ENCODE measurements at places on chromosomes 3 and 15.

GRCh38 chr15:85580879-85581278, 200.5 kb downstream of the AKAP13 start:
- no peak for DNase-seq

- DNase-seq: no peak
Observed at GRCh38 chr3:188196232-188196990, 42.5 kb downstream of the LPP start.

- no peak for DNase-seq
Observed at GRCh38 chr3:152834191-152834775, 648 bp upstream of the P2RY1 start.

DNA sequence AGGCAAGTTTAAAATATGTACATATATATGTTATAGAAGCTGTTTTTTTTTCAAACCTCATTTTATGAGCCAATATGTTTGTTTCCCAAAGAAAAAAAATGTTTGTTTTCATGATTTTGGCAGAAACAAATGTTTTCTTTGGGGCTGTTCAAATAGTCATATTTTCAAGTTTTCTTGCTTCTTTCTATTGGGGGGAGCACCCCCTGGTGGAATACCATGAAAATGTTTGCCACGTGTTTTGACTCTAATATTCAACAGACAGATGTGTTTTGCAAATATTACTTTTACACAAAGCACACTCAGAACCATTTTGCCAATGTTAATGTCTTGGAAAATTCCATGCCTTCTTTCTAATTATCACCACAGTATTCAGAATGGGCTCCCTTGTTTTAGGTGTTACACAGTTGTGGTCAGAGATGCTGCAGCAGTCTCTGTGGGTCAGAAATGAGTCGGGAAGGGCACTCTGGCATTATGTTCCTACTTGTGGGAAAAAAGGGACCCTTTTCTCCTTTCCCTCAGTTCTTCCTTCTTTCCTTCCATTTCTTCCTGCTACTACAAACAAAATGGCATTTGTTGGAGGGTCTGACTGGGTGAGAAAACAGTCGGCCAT, 817.0 kb downstream of the TUSC7 start:
- peak; percentile 30 for DNase-seq

DNA sequence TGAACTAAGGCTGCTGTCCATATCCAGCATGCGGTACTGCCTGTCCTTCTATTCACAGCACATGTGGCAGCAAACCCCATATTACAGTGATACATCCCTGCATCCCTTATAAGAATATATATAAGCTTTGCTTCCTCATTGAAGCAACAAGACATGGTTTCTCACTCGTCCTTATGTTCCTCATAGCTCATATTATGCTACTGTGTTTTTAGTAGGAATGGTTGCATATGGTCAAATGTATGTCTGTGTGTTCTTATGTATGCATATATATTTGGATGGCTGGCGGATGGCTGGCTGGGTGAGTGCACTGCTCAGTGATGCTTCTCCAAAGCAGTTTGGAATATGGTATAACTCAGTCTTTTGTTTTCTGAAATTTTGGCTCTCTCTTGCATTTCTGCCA, 254.9 kb downstream of the LPP start:
- no peak for DNase-seq

DNA sequence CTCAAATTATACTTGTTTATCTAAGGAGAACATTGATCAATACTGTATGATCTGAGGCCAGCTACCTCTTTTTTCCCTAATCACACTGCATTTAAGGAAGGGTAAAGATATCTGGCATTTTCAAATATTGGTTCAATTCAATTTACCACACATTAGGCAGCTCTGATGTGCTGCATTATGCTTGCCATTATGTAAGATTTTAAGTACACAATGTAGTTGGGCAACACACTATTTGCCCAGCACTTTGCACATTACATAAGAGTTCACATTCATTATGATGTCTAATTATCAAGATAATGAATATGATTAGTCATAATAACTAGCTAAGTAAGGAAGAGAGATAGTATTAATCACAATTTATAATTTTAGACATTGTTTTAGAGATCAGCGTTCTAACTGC, 196.3 kb downstream of the BCHE start:
- peak; percentile 63 for DNase-seq

All from NCI-H1436 (cell line).